ENCODE measurements at places on chromosomes 1 and 21.

DNA sequence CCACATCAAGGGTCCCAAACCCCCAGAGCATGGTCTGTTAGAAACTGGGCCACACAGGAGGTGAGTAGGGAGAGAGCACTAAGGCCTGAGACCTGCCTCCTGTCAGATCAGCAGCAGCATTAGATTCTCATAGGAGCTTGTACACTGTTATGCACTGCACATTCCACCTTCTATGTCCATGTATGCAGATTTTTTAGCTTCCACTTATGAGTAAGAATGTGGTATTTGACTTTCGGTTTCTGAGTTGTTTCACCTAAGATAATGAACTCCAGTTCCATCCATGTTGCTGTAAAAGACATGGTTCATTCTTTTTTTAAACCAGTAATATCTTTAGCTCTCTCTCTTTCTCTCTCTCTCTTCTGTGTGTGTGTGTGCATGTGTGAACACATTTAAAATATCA lies 663 bp upstream of the GBP6 start:
- peak; percentile 18 for DNase-seq

GRCh38 chr1:22184892-22185612 lies 42.2 kb upstream of the WNT4 start:
- DNase-seq, result no peak

DNA sequence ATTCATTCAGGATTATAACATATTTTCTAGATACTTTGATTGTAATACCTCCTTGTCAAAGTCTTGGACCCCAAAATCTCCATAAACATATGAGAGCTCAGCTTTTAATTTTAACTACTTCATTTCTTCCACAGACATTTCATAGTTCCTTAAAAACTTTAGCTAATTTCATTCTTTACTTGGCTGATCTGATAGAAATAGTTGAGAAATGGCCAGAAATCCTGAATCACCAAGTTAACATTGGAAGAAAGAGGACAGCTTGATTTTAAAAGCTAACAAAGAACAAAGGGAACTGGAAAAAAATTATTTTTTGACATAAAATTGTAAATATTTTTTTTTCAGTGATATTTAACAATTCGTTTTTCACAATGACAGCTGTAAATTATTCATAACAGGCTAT lies 216.5 kb downstream of the NTNG1 start:
- no peak for DNase-seq

GRCh38 chr1:11520531-11521233 lies 41.7 kb downstream of the DISP3 start:
- no peak for DNase-seq

GRCh38 chr1:70498666-70499065 lies 87.6 kb downstream of the CTH start:
- DNase-seq, result no peak

DNA sequence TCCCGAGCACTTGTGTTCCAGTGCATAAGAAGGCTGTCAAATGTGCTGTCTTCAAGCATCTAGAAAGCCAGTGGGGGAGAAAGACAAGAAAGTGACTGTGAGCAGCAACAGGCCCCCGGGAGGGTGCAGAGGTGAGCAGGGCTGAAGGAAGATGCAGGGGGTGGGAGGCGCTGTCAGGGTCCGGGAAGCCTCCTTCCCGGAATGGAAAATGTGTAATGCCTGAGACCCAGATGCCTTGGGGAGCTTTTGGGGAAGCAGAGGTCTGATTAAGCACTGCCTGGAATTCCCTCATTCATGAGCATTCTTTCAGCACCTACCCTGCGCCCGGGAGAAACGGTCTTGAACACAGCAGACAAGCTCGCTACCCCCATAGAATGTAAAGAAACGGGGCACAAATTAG lies 1.3 kb downstream of the NPHP4 start:
- DNase-seq, result no peak

DNA sequence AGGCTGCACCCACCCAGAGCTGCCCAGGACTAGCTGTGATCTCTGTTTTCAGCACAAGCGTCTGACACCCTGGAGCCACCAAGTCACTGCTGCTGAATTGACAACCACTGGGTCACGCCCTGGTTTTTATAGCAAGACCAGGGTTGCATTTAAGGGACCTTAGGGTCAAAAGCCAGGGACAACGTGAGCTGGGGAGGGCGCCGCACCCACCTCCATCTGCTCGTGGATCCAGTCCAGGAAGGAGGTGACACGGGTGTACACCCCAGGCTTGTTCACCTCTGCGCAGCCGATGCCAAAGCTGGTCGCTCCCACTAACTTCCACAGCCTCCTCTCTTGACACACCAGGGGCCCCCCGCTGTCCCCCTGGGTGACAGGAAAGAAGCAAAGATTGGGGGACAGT lies 9.2 kb upstream of the TFF1 start:
- DNase-seq, result no peak

GRCh38 chr21:35681946-35682345 lies 378.4 kb downstream of the SETD4 start:
- no peak for DNase-seq
